ENCODE measurements at places on chromosomes 4 and X. TPM values are rescaled to one million over a fixed set of nuclear protein-coding genes. Genes with fewer than 3 reads are reported as not detected.

- peak; percentile 34 for DNase-seq
Observed at GRCh38 chr4:1337376-1337831, 9.6 kb upstream of the UVSSA start.

GRCh38 chrX:46561824-46562657 is 11.5 kb upstream of the CHST7 start:
- DNase-seq, result no peak

DNA sequence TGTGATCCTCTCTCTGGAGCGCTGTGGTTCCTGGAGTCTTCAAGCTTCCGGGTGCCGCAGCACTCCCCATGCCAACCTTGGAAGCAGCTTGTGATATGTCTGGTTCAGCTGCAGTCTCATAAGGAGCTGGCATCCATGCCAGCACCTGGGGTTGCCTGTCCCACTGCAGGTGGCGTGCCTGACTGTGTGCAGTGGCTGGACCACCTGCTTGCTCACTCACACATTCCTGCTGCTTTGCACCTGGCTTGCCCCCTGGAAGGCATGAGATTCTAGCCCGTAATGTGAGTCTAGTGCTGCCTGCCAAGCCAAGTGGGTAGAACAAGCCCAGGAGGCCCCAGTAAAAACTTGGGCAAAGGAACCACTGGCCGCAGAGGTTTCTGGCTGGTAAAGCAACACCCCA is 687.2 kb upstream of the AADAT start:
- no peak for DNase-seq

The MAGEA9B gene
- not detected for total RNA-seq

- DNase-seq, result no peak
Observed at GRCh38 chr4:31530555-31530954, 810.4 kb downstream of the PCDH7 start.

The CYSLTR1 gene
- 3.5 TPM for total RNA-seq

DNA sequence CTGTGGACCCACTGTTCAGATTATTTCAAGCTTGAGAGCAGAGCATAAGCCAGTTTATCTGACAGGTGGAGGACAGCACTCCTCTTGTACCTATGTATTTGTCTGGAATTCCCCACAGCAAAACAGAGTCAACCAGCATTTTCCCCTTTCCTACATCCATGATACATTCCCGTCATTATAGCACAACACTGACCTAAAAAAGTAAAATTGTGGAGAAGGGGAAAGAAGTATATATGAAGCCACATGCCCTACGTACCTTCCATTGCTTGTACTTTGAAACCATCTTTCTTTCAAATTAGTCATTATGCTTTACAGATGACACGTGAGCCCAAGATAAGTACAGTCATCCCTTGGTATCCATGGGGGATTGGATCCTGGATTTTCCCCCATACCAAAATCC is 73.3 kb downstream of the KLHL8 start:
- no peak for DNase-seq

The BMP15 gene
- total RNA-seq, result not detected

- peak; percentile 83 for DNase-seq
Observed at GRCh38 chr4:141636082-141636770, at the start of gene IL15. IL15 (plus strand) TSS chr4:141636583; CDS start chr4:141719465, 82,882 bp downstream.

GRCh38 chr4:128527946-128528576 is 240.4 kb upstream of the PGRMC2 start:
- DNase-seq, result no peak

DNA sequence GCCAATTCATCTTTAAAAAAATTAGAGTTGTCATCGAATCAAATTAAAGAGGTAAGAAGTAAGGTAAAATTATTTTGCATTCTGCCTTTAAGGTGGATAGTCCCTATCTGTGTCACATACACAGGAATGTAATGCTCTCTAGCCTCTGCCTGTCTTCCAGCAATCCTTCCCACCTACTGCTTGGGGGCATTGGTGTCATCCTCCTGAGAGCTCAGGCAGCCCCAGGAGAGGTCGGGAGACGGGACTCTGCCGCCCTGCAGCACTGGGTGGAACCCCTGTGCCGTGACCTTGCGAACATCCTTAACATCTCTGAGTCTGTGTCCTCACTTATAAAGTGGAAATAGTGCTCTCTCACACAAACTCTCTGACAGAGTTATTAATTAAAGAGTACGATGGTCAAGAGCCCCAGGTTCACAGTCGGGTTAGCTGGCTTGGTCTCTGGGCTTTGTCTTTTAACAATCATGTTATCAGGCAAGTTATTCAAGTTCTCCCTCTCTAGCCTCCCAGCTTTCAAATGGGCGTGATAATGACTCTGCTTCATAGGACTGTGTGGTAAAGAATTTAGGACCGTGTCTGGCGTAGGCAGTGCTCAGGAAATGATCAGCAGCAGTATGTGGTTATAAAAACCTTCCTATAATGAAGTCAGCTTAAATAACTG is 10.2 kb downstream of the TLR3 start:
- peak; percentile 41 for DNase-seq

DNA sequence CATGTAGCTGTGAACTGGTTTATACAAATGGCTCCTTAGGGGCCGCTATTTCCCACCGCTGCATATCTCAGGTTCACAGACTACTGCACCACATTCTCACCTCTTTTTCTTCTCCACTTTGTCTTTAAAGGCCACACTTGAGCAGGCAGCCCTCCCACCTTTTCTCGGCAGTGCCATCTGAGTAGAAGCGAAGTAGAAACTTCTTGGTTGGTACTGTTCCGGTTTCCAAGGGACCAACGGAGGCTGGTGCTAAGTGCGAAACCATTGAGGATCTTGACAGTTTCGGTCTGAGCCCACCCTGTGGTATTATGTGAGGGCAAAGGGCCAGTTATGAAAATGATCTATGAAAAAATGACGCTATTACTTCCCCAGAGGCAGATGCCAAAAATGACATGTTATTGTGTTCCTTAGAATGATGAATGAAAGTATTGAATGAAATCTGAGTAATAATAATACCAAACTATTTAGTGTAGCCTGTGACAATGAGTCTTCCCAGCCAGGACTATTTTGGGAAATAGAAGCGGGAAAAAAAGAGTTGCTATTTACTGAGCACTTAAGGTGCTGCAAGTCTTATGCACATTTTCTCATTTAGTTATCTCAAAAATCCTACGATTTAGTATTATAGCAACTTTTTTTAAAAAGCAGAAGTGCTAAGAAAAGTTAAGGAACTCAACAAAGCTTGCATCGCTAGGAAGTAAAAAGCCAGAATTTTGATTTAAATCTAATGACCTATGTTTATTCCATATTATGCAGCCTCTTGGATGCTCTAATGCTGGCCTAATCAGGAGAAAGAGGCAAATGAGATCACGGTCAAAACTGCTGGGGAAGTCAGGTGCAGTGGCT is 29.6 kb upstream of the CHRNA9 start:
- no peak for DNase-seq

The GUCY1A1 gene
- total RNA-seq, result 20.0 TPM

The KCTD8 gene
- total RNA-seq, result 0.86 TPM

- no peak for DNase-seq
Observed at GRCh38 chr4:3201718-3202702, 46.9 kb upstream of the MSANTD1 start.

DNA sequence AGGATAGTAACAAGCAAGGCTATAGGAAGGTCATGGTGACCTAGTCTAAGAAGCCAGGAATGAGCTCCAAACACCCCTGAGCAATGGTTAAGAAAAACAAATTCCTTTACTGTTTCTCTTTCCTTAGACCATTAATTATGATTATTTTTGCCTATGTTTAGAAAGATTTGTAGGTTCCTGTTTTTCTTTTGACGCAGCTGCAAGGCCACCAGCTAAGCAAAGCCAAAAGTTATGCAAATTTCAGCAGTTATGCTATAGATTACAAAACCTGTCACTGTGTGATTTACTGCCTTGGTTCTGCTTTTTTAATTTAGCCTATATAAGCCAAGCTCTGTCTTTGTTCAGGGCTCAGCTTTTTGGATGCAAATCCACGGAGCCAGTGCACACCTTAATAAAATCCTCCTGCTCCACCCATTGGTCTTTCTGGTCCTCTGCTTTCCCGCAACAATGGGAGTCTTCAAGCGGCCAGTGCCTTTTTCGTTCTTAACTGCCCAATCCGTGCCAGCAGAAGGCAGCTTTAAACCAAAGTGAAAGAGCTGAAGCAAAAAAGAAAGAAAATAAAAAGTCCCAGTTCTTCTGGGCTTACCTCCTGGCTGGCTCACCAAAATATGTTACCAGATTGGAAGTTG is 1.4 kb upstream of the CEP135 start:
- DNase-seq, result no peak

DNA sequence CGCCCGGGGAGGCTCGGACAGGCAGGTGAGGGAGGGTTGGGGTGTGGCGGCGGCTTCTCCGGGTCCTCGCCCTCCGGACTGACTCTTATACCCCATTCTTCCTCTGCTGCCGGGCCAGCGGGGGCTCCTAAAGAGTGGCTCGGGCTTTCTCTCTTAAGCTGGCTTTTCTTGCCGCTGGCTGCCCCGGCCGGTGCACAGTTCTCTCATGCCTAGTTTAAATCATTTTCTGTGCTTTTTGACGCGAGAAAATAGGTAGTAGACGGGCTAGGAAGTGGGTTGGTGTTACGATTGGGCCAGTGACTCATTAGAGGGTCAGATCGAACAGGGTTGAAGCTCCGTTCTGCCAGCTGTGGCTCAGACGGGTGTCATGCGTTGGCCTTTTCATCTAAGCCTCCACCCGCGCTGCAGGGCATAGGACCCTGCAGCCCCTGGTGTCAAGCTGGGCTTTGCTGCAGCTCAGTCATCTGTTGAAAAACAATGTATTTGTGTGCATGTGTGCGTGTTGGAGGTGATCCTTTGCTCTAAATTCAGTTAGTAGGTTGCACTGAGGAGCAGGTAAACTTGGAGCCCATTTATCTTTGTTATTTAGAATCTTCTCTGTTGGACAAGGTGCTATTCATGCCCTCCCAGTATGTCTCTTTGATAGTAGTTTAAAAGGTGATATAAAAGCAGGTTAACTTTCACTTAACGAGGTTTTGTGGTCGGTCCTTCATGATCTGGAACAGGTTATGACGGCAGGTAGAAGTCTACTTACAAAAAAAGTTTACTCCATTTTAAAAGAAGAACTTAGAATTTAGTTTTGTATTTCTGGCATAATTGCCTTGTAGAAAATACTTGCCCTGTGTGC is 802 bp downstream of the BMP2K start:
- peak; percentile 16 for DNase-seq

Data from mucosa of gallbladder (tissue), 1 donor.